Urothelium cell line (cell line): ENCODE measurements at places on chromosomes 7 and 10.
A peak's percentile ranks its signal among the peaks of the same experiment; 100 is the strongest.

DNA sequence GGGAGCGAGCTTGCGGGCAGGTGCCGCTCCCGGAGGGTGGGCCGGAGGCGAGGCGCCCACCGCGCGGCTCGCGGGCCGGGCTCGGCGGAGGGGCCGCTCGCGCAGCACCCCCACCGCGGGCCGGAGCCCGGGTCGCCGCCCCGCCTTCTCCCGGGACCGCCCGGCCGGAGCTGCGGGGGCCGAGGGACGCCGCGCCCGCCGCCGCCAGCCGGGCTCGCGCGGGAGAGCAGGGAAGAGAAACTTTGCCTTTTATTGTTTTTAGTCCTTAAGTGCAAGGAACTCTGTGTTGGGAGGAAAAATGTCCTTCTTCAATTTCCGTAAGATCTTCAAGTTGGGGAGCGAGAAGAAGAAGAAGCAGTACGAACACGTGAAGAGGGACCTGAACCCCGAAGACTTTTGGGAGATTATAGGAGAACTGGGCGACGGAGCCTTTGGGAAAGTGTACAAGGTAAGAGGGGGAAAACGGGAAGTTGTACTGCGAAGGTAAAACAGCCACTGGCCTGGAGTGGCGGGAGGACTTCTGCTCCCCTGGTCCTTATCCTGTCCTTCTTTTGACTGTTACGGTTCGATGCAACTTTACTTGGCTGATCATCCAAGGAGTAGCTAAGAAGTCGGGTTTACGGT is 620 bp downstream of the SLK start:
- DNase-seq: peak; percentile 66

GRCh38 chr10:113651021-113651420 is 12.8 kb downstream of the NRAP start:
- DNase-seq: no peak

DNA sequence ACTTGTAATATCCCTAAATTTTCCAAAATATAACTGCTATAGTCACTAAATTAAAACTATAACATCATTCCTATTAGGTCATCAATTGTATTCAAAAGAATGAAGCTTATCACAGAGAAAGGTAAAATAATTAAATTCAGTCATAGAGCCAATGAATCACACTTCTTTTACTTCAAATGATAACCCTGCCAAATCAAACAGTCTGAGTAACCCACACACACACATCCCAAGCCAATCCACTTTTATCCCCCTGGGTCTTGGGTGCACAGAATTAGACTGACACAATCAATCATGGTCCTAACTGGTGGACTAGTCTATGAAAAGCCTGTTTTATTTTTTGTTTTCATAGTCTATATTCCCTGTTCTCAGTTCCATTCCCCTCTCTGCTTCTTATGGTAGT is 25.6 kb downstream of the CTNNA3 start:
- no peak for DNase-seq

DNA sequence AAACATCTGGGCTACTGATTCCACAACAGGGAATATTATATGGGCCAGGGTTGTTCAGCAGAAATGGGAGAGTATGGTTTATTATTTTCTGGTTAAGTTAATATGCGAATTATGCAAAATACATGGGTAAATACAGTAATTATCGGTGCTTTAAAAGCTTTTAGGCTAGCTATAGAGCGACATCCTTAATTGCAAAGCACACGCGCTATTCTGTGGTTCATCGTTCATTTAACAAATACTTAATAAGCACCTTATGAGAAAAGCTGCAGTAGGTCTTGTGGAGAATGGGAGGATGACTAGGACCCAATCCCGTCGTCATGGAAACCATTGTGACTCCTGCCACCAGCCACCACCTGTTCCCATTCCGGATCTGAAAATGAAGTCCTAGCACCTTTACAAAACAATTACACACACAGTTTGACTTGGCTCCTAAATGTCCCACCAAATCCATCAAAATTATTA is 623 bp upstream of the CEP41 start:
- peak; percentile 31 for DNase-seq

GRCh38 chr10:61452655-61453641 is at the start of gene TMEM26:
Gene TMEM26, minus strand, starts transcription at chr10:61453381. Its CDS starts 300 bp downstream, at chr10:61453081.
- no peak for DNase-seq

DNA sequence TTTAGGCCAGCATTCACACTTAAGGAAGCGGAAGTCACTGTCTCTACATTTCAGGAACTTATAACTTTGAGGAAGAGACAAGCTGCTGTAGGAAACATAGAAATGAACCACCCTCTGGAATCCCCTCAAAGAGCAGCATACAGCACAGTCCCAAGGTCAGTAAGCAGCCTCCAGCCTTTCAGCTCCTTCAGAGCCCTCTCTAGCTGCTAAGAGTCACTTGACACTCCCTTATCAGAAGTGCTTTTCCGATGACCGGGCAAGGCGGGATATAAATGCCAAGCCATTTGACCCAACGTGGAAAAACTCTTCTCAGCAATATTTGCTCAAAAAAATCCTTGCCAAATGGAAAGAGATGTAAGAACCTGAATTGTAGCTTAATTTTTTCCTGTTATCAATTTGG is 1284.3 kb downstream of the XPNPEP1 start:
- DNase-seq: no peak

- DNase-seq: no peak
Measured at GRCh38 chr10:92366412-92367021, 75.5 kb downstream of the MARCHF5 start.

DNA sequence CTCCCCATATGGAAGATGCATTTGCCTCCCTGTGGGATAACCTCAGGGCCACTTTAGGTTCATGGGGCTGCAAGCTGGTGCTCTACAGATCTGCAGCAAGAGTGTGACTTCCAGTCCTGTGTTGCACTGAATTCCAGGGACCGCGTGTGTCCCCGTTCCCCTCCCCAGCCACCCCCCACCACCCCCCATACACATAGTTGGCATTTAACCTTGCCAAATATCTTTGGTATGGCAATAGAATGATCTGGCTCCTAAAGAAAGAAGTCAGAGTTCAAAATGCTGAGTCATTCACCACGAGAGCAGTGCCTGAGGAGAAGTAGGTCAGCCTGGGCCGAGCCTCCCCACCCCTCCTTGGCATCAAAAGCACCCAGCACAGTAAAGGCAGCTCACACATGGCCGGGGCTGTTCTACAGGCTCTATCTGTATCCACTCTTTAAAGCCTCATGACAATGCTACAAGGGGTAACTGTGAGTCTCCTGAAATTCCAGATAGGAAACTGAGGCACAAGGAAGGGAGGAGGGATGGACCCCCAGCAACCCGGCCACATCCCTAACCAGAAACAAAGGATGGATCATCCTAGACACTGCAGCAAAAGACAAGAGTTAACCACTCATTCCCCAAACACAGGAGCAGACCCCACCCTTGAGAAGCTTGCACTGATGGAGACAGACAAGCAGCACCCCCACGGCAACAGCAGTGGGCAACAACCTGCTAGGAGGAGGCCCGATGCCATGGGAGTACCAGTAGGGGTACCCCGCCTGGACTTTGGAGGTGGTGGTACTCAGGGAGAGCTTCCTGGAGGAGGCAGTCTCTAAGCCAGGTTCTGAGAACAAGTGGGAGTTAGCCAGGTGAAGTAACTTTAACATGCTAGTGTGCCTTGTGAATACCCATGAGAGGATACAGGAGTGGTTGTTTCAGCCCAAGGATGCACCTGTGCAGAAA is 70.3 kb upstream of the NANOS1 start:
- peak; percentile 87 for DNase-seq

- no peak for DNase-seq
Measured at GRCh38 chr10:120606051-120606764, 149.2 kb downstream of the PLPP4 start.

GRCh38 chr7:65812281-65812680 is 60.6 kb upstream of the VKORC1L1 start:
- no peak for DNase-seq

DNA sequence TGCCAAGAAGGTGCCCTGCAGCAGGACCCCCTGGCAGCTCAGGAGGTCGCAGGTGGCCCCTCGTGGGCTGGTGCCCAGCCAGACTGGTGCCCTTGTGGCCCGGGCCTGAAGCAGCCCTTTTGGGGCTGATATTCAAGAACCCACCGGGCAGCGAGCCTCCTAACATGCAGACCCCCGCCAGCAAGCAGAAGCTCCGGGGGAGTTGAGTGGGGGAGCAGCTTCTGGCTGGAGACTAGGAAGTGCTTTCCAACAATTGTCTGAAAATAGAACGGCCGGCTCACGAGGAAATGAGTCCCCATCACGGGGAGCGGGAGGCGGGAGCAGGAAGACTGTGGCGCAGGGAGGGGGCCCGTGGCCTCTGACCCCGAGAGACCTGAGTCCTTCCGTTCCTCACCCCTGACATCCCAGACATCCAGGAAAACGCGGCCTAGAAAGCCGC is 9.5 kb upstream of the INTS1 start:
- DNase-seq: no peak

- DNase-seq: peak; percentile 60
Measured at GRCh38 chr10:15370212-15370855, 755 bp downstream of the FAM171A1 start.

- no peak for DNase-seq
Measured at GRCh38 chr10:22648547-22648961, 65.8 kb downstream of the PIP4K2A start.

GRCh38 chr7:111558991-111559390 is 3.3 kb downstream of the IMMP2L start:
- DNase-seq: no peak

DNA sequence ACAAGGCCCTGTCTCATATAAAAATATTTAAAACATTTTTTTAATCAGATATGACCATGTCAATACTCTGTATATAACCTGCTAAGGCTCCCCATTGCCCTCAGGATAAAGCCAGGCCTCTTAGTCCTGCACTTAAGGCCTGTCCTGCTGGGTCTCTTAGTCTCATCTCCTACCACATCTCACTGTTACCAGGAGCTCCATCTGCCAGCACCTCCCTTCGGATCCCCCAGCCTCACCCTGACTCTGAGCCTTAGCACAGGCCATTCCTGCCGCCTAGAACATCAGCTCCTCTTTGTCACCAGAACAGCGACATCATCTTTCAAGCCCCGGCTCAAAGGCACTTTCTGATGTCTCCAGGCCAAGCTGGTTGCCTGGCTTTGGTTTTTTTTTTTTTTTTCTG is 25.7 kb upstream of the GTF2IRD1 start:
- DNase-seq: no peak

GRCh38 chr10:3805201-3805790 is 20.3 kb upstream of the KLF6 start:
- no peak for DNase-seq

GRCh38 chr7:158057446-158057845 is 530.2 kb downstream of the PTPRN2 start:
- DNase-seq: no peak

DNA sequence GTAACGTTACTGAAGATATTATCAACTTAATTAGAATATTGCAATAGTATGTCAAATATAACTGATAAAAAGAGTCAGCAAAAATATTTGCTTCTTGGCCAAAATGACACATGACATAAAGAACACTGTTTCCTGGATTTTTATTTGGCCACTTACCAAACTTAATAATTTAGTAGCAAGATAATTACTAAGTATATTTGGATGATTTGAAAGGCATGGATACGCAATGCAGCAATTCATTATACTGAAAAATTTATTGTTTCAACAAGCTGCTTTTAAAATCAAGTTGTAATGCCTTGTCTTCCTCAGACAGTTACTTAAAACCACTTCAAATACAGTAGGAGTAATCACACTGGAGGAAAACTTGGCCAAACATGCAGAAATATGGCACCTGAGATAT is 234.0 kb downstream of the SEMA3E start:
- DNase-seq: no peak

DNA sequence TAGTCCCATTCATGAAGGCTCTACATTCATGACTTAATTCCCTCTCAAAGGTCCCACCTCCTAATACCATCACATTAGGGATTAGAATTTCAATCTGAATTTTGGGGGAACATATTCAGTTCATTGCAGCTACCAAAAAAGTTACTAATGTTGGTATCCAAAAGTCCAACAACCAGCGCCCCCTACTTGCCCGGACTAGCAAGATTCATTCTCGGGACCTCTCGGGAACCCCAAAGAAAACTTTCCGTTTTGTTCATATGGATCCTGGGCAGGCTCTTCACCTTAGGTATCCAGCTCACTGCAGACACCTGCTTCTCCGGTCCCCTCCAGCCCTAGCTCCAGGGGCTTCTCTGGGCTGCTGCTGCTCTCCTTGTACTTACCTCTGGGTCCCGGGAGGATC is 8.9 kb upstream of the GRK5 start:
- no peak for DNase-seq

DNA sequence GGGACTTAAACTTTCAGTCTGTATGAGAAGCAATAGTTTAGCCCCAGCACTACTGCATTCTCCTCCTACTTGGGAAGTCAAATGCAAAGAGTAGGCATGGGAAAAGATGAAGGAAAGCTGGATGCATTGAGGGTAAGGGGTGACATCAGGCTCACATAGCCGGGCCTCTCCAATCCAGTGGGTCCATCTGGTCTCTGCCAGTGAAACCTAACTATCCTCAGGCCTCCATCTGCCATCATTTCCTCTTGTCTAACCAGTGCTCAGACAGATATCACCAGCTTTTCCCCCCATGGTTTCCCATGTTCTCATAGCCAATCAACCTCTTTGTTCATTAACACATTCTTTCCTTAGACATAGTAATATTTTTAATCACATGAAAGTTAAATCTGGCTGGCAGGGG is 118.3 kb downstream of the DGKI start:
- no peak for DNase-seq

GRCh38 chr7:17063045-17063383 is 181.2 kb upstream of the AGR3 start:
- DNase-seq: no peak

DNA sequence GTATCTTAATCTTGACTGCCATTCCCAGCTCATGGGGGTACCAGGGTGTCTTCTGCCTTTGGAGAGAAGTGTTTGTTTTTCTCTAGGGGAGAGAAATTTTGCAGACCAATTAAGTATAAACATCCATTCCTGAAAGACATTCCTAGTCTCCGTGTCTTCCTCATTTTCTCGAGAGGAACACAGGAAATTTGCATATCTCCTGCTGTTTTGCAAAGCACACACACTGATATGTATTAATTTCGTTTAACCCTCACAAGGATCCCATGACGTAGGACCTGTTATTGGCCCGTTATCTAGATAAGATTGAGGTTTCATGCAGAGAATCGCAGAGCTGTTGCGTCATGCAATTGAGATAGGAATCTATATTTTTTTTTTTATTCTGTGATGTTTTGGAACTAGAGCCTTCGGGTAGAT is 944 bp downstream of the RHBDD2 start:
- DNase-seq: no peak

DNA sequence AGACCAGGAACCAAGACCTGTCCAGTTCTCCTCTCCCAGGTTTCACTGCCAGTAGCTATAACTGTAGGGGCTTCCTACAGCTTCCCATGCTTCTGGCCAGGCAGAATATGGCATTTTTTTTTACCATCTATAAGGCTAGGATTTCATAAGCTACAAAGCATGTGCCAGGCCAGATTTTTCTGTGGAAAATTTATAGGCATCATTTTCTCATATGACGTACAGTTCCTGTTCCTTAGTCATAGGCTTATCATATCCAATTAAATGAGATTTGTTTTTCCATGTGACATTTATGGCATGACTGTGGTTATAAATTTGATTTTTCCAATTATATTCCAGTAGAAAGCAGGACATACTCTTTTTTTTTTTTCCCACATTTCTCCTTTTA is 208.6 kb upstream of the NPY start:
- no peak for DNase-seq

GRCh38 chr10:59799421-59799820 is 46.2 kb upstream of the MRLN start:
- DNase-seq: no peak
